Stimulated activated CD4-positive, alpha-beta T cell treated with anti-CD3 and anti-CD28 coated beads, Interleukin-2, amount 100 ng/mL, for 24 hours (primary cell): ENCODE measurements at places on chromosomes 1 and 21.

GRCh38 chr21:25457411-25457810, 149.9 kb downstream of the MRPL39 start:
- no peak for DNase-seq

GRCh38 chr1:170660281-170660713, 3.6 kb upstream of the PRRX1 start:
- no peak for DNase-seq

GRCh38 chr1:53545663-53546408, 86.6 kb downstream of the DMRTB1 start:
- no peak for DNase-seq

DNA sequence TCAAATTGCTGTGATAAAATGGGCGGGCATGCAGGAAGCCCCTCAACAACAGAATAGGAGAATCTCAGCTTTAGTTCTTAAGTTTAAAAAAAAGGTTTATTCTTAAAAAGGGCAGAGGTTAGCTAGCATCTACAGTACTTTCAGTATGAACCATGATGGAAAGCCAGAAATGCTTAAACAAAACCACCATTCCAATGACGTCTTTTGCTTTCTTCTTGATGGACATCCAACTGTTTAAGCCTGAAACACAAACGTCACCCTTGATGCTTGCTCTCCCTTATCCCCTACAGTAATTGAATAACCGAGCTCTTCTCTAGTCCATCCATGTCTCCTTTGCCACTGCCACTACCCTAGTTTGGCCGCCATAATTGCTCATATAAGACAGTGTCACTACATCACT, 25.7 kb downstream of the TAF5L start:
- no peak for DNase-seq

- DNase-seq = no peak
These were observed 149.3 kb upstream of the WNT4 start for GRCh38 chr1:22292011-22292788.

DNA sequence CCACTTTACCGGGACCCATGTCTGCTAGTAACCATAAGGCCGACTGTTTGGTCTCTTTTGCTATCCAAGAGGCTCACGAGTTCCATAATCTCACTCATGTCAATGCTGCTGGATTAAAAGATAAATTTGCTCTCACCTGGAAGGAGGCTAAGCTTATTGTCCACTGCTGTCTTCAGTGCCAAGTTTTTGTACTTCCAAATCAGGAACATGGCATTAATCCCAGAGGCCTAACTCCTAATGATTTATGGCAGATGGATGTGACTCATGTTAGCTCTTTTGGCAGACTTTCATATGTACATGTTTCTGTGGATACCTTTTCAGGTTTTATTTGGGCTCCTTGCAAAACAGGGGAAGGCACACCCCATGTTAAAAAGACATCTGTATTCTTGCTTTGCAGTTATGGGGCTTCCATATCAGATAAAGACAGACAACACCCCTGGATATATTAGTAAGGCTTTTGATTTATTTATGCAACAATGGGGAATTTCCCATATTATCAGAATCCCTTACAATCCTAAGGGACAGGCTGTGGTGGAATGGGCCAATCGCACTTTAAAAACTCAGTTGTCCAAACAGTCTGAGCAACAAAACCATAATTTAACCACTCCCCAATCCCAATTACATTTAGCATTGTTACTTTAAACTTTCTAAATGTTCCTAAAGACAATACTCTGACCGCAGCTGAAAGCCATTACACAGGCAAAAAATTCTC, 162.7 kb downstream of the IER5 start:
- no peak for DNase-seq

DNA sequence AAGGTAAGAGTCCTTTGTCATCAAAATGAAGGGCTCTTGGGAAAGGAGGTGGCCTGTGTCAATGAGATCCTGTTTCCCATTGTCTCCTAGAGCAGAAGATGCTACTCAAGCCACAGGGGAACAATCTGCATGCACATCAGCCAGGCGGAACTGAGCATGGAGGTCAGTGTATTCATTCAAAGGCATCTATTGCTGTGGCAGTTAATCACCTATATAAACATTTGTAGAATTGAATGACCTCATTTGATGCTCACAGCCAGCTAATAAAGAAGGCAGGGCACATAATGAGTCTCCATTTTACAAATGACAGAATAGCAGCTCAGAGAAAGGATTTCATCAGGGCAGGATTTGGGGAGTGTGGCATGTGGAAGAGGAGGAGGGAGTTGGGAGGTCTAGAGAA, 5.7 kb upstream of the FYB2 start:
- DNase-seq = no peak

DNA sequence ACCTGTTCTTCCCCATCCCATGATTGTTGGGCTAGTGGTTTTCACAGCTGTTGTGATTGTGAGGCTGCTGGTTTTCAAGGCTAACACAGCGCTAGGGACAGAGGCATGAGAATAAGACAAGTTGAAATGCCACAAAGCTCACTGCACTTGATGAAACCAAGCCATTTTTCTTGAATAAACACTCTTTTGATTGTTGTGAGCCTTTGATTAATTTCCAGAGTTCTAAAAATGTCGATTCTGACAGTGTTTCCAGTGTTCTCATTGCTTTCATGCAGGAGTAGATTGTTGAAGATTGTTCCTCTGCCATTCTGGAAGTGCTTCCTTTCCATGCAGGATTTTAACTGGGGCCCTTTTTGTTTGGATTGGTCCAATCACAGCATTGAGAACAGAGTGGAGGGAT, 134.9 kb upstream of the GRIK3 start:
- DNase-seq = no peak

GRCh38 chr1:38336301-38336923, 289.8 kb upstream of the POU3F1 start:
- no peak for DNase-seq

- DNase-seq = no peak
These were observed 5.5 kb upstream of the KCNJ9 start for GRCh38 chr1:160075836-160076235.
